NCI-H1092 treated with DMSO at 0.1 percent for 48 hours (cell line): ENCODE measurements at places on chromosomes 12 and 14.

GRCh38 chr12:57244312-57244696, 6.7 kb downstream of the STAC3 start:
- DNase-seq = no peak

GRCh38 chr12:49809906-49810389, 18.3 kb downstream of the NCKAP5L start:
- DNase-seq = no peak

GRCh38 chr12:77919450-77919849, 88.8 kb downstream of the NAV3 start:
- DNase-seq = no peak

DNA sequence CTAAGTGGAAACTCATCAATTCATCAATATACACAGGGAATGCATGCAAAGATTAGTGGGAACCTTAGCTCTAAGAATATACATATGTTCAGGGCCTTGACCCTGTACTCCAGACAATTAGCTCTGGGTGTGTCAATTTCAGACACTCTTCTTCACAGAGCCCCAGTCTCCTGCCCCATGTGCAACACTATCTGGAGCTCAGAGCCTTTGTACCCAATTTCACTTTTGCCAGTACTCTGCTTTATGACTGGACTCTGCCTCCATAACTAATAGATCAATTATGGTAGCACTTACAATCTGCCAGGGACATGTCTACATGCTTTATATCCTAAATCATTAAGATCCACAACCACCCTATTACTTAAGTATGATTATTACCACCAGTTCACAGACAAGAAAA, 152.5 kb upstream of the PLEKHG7 start:
- DNase-seq = no peak

GRCh38 chr12:40827683-40828592, 135.7 kb downstream of the CNTN1 start:
- no peak for DNase-seq

DNA sequence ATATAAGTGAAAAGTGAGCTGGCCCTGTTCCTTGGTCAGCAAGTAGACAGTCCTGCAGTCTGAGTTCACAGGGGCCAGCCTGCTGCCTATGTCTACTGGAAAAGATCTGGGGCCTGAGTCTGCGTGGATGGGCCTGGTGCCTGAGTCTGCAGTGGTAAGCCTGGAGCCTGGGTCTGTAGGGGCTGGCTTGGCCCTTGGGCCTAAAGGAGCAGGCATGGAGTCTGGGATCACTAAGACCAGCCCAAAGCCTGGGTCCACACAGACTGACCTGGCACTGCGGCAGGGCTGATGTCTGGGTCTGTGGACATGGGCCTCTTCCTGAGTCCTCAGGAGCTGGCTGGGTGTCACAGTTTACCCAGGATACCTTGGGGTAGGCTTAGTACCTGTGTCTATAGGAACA, 95.4 kb downstream of the KLHL28 start:
- no peak for DNase-seq

DNA sequence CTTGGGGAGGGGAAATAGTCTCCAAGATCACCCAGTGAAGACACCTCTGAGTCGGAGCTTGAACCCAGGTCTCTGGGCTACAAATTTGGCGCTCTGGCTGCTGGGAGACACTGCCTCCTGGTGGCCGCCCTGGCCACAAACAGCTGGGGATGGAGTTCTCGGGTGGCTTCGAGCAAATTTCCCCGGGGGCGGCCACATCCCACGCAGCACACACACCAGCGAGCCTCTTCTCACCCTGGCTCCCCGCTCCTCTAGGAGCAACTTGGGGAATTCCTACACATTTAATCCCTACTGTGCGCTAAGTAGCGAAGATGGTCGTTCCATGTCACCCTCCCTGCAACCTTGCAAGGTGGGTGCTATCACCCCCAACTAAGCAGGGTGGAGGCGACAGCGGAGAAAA, 66.2 kb upstream of the BEGAIN start:
- no peak for DNase-seq

DNA sequence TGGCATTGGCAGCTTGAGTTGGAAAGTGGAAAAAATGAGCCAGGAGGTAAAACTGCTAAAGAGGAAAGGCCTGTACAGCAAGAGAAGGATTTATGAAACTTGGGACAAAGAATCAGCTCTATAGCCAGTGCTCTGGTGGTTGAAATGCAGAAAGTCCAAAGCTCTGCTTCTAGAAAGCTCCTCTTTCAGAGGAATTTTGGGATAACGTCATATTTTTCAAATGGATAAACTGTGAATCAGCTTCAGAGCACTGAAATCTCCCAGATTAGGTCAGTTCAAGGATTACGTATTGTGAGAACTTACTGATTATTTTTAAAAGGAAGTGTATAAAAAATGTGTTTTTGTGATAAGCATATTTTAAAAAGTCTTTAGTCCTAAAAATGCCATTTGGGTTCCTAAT, 203.1 kb upstream of the CNOT2 start:
- no peak for DNase-seq

DNA sequence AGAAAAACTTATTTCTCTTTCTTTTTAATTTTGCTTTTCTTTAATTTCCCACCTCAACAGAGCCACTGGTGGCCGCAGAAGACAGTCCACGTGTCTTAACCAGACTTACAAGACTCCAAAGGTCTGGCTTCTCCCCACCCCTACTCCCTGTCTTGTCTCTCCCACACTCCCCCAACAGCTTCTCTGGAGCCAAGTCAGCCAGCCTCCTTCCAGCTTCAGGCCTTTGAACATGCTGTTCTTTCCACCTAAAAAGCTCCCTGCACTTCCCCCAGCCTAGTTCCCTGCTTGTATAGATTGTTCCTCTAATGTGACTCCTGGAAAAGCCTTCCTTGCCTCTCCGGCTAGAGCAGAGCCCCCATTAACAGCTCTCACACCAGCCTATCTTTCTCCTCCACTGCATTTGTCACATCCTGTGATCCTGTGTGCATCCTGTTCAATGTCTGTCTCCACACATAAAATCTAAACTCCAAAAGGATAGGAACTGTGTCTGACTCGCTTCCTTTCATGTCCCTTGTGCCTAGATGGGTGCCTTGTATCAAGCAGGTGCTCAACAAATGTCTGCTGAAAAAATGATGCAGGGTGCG, 7.8 kb upstream of the DYNLL1 start:
- no peak for DNase-seq

GRCh38 chr14:105431256-105431655, 11.6 kb downstream of the MTA1 start:
- DNase-seq = no peak

GRCh38 chr12:124774462-124775167, 89.0 kb downstream of the SCARB1 start:
- DNase-seq = no peak

DNA sequence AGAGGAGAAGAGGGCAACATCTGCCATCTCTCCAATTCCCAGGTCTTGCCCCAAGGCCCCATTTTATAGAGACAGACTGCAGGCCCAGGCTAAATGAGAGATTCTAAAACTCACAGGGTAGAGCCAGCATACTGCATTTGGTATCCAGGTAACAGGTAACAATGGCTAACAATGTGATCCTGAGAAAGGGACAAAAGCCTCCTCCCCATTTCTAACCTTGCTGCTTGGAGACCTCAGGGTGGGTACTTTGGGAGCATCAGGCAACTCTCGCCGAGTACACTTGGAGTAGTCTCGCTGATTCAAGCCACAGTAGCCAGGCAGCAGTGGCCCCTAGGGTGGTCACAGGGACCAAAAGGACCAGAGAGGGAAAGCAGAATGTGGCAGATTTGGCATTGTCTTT, 162.6 kb upstream of the PLEKHA5 start:
- DNase-seq = no peak

DNA sequence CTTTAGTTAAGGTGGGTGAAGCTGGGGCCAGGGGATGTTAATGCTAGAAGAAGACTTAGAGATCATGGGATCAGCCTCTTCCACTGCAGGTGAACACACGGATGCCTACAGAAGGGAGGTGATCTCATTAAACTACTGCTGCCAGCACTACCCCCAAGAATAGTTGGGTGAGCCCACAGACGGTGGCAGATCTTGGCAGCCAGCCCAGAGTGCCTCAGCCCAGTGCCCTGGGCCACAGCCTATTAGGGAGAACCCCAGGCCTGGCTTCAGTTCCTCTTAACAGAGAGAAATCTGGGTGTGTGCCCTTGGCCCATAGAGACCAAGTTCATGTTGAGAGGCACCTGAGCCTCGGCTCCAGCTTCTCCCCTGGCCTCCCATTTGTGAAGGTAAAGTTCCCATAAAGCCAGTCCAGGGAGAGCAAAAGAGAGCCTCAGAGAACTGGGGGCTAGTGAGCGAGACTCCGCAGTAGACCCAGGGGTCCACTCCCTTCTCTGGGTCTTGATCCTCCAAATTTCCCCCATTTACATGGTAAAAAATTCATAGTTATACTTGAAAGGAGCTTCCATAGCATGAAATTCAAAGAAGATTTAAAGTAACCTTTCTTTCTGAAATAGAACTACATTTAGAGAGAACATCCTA, 125.0 kb upstream of the CCND2 start:
- no peak for DNase-seq

- peak; percentile 84 for DNase-seq
These were observed 25.2 kb downstream of the KRT8 start for GRCh38 chr12:52879394-52880351.

DNA sequence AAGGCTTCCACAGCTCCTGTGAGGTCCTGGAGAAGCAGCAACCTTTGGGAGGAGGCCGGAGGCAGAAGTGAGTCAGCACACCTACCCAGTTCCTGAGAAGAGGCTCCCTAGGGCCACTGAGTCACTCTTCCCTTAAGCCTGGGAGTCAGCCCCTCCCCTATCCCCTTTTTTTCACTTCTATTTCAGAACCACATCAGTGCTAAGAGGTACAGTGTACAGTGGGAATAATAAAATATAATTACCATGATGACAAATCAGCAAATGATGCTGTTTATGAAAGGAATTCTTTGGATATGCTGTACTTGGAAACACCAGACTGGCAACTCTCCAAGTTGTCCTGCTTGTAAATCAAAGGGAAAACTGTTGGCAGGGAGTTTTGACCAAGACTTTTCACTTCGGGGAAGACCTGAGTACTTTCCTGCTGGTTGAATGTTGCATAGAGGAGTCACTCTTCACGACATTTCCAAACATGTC, 7.8 kb upstream of the TBPL2 start:
- DNase-seq = no peak

- DNase-seq = no peak
These were observed 37.2 kb upstream of the YY1 start for GRCh38 chr14:100201701-100202100.

DNA sequence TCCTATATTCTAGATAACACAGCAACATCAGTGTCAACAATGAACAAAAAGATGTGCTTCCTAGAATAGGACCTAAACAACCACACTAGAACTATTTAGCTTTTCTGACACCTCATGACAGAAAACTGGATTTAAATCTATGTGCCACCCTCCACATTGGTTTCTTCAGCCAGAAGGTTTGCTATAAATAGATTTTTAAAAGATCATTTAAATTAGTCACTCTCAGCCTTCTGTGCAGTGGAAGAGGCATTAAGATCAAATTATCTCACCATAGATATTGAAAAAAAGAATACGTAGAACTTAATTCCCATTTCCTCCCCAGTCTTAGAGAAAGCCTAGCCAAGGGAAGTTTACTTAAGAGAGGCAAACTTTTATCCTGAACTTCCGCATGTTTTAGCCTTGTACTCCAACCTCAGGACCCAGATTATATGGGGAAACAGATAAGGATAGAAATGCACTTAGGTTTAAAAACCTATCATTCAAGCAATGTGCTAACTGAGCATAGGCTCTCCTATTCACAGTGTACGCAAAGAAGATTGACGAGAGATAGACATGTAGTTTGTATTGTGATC, 59.6 kb downstream of the NELL2 start:
- no peak for DNase-seq

DNA sequence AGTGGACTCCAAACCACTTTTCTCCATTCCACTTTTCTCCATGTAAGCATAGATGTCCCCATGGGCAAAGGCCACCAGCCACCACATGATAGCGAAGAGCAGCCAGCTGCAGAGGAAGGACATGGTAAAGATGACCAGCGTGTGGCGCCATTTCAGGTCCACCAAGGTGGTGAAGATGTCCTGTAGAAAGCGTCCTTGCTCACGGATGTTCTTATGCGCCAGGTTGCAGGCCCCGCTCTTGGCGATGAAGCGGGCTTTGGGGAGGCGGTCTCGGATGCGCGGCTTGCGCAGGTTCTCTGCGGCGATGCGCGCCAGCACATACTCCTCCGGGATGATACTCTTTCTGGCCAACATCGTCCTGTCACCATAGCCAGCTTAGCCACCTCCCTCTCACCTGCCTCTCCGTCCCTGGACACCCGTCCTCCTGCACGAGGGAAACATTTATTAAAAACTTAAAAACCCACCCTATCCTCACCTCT, 1.2 kb downstream of the KCNJ8 start:
- DNase-seq = no peak

- no peak for DNase-seq
These were observed 1482.7 kb downstream of the AACS start for GRCh38 chr12:126547905-126548304.

DNA sequence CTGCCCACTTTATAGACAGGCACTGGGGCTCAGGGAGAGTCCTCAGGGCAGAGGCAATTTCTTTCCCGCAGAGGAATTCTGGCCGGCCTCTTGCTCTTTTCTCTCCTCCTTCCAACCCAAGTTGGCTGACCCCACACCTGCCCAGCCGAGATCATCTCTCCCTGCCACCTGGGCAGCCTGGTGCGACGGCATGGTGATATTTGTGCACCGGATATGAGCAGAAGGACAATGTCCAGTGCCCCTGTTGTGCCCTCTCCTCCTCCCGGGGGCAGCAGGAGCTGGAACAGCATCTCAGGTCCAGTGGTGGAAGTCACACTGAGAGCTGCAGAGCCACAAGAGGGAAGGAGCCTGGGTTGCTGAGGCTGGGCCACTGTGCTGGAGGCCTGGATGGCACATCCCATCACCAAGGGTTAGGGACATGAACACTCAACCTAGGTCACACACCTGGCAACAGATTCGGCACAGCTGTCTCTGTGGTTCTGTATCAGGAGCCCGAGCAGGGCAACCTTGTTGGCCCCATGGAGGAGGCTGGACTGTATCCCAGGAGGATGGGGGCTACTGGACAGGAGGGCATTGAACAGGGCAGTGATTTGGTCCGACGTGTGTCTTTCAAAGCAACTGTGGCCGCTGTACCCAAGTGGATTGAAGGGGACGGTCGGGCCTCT, 57.7 kb upstream of the DIO3 start:
- no peak for DNase-seq

DNA sequence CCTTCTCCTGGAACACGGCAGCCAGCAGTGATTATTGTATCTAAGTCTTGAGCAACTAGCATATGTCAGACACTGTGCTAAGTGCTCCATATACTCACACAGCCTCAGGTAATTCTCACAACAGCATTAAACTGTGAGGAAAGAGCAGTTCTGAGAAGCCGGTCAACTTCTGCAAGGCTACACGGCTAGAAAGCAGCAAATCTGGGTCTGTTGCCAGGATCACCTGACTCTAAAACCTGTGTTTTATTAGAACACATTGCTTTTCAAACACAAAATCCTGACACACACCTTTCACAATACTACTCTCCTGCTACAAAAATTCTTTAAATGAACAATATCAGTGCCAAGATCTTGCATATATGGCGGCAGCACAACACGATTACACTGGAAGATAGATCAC, 49.8 kb upstream of the CRACR2A start:
- no peak for DNase-seq
